Daoy (cell line): ENCODE measurements at places on chromosomes 5 and 9.

- no peak for DNase-seq
Measured at GRCh38 chr5:155978850-155979249, 348.1 kb upstream of the SGCD start.

GRCh38 chr9:123784518-123784917, 145.4 kb downstream of the DENND1A start:
- DNase-seq = no peak

- no peak for DNase-seq
Measured at GRCh38 chr9:137593176-137593575, 2.9 kb upstream of the ZMYND19 start.

GRCh38 chr5:40333459-40334241, 346.1 kb upstream of the PTGER4 start:
- no peak for DNase-seq

DNA sequence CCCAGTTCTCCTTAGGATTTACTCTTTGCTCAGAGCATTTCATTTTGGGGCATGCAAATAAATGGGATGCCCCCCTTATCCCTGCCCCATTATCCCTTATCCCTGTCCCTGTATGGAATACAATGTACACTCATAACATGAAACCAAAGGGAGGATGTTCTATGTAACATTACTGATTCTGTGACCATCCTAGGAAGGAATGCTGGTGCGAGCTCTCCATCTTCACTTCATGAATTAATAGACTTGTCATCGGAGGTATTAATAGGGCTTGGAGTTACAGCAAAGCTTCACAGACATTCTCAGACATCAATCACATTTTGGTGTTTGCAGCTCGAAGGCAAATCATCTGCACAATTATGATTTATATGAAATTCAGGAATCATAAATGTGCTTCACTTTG, 20.4 kb upstream of the PIK3R1 start:
- DNase-seq = no peak

- peak; percentile 75 for DNase-seq
Measured at GRCh38 chr9:3181049-3181953, 337.4 kb upstream of the PUM3 start.

- no peak for DNase-seq
Measured at GRCh38 chr9:110095776-110096175, 112.2 kb downstream of the C9orf152 start.

DNA sequence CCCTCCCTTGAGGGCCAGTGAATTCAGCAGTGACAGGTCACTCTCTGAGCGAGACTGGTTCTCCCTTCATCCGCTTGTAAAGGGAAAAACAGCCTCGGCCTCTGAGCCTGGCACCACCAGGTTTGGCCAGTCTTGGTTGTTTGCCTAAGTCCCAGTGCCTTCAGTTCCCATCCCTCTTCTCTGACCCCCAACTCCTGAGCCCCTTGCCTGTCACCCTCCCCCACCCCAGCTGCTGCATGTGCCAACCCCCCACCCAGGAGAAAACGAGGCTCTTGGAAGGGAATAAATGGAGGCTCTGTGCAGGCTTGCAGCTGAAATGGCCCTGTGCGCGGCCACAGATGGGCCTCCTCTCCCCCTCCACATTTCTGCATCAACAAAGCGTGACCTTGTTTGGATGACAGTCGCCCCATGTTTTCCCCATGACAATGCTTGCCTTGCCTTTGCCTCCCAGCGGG, 3.1 kb downstream of the URM1 start:
- DNase-seq = no peak

DNA sequence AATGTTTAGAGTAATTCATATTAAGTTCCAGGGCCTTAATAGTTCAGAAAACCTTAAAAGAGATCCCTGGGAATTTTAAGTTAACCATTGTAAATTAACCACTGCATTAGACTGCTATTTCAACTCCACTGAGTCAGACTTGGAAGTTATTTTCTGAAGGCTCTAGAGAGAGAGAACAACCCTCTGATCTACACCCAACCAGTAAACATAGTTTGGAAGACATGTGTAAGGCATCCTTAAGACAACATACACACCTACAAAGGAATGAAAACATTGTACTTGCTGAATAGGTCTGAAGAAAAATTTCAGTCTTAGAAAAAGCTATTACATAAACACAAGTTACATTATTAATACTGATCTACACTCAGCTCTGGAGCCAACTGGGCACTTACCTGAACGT, 158.2 kb upstream of the FST start:
- DNase-seq = no peak

GRCh38 chr5:171968531-171968930, 37.9 kb downstream of the FBXW11 start:
- no peak for DNase-seq

GRCh38 chr9:136757751-136758140, 297 bp downstream of the LCN8 start:
- DNase-seq = no peak

- no peak for DNase-seq
Measured at GRCh38 chr9:105535920-105536668, 21.8 kb upstream of the FKTN start.

GRCh38 chr5:7970816-7971215, 101.9 kb downstream of the MTRR start:
- DNase-seq = no peak

DNA sequence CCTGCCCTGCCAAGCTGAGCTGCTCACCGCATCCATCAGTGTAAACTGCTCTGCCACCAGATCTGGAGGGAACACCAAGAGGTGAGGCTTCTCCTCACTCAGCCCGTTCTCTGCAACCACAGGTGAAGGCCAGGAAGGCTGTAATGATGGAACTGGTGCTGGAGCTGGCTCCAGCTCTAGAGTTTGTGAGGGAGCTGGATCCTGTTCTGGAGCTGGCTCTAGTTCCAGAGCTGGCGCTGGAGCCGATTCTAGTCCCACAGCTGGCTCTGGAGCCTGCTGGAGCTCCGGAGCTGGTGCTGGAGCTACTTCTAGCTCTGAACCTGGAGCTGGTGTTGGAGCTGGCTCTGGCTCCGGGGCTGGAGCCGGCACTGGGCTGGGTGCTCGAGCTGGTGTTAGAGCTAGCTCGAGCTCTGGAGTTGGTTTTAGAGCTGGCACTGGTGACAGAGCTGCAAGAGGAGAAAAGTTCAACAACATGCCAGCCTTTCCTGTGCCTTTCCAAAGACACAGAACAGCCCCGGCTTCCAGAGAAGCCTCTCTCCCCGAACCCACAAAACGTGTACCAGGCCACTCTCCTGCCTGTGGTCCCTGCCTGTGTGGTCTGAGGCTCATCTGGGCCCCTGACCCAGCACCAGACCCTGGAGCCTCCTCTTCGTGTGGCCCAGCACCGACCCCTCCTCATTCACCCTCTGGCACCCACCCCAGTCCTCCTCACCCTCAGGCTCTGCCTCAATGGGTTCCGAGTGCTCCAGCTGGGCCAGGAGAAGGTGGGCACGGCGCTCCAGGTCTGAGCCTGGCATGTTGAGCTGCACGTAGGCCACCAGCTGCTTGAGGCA, 12.9 kb downstream of the RALGDS start:
- DNase-seq = no peak

GRCh38 chr5:145872486-145872885, 328 bp downstream of the GRXCR2 start:
- peak; percentile 28 for DNase-seq

GRCh38 chr5:57621624-57622023, 139.0 kb upstream of the ACTBL2 start:
- DNase-seq = no peak

- no peak for DNase-seq
Measured at GRCh38 chr9:101408374-101409078, 9.9 kb downstream of the ZNF189 start.

DNA sequence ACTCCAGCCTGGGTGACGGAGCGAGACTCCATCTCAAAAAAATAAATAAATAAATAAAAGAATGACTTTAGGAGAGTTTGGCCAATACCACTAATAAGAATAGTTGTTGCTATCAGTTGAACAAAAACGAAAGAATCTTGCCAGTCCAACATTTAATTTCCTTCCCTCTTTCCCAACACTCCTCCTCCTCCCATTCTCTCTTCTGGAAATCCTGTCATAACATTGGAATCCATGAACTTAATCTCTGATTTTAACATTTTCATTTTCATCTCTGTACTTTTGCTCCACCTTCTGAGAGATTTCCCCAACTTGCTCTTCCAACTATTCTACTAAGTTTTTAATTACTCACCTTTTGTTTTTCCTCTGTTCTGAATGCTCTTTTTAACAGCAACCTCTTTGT, 42.8 kb upstream of the CDK20 start:
- no peak for DNase-seq

- DNase-seq = no peak
Measured at GRCh38 chr5:176548967-176549444, at the start of gene CDHR2. TSS of gene CDHR2 (plus strand) at chr5:176549342. CDS start at chr5:176565353, 16,011 bp downstream.

GRCh38 chr5:440401-441201, 2.4 kb upstream of the EXOC3 start:
- DNase-seq = no peak

DNA sequence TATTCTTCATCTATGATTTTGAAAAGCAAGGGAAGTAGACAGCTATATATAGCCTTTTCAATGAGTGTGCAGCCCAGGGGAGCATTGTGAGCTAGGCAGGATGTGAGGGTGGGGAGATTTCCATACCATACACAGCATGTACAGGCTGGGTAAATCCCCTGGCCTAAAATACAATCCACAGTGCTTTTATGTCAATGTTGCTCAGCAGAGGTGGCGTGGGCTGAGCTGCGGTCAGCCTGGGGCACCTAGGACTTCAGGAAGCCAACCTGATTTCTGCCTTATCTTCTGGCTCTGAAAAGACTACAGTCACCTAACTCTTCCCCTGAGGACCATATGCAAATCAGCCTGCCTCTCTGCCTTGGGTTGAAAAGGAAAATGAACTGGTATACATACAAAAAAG, 6.3 kb upstream of the GARIN3 start:
- DNase-seq = peak; percentile 68

GRCh38 chr9:27196383-27196782, 87.4 kb downstream of the TEK start:
- DNase-seq = no peak

- no peak for DNase-seq
Measured at GRCh38 chr9:14298601-14299022, 15.3 kb downstream of the NFIB start.

DNA sequence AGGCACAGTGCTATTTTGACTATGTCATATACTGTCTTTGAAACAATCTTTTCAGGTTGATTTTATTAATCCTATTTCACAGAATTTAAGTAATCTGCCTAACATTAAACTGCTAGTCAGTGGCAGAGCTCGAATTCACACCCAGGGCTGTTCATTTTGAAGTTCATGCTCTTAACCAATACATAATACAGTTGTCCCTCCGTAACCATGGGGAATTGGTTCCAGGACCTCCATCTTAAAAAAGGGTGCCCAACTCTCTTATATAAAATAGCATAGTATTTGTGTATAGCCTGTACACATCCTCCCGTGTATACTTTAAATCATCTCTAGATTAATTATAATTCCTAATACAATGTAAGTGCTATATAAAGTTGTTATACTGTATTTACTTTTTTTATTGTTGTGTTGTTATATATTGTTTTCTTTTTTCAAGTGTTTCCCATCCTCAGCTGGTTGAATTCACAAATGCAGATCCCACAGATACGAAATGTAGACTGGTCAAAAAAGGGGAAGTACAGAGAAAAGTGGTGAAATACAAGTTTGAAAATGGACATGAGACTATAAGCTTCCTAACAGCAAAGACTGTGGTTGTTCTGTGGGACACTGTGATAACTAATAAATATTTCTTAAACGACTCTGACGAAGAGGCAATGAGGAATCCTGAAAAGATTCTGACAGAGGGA, 18.3 kb downstream of the RFX3 start:
- no peak for DNase-seq

GRCh38 chr5:72109625-72110024, 2.4 kb downstream of the MAP1B start:
- peak; percentile 39 for DNase-seq

DNA sequence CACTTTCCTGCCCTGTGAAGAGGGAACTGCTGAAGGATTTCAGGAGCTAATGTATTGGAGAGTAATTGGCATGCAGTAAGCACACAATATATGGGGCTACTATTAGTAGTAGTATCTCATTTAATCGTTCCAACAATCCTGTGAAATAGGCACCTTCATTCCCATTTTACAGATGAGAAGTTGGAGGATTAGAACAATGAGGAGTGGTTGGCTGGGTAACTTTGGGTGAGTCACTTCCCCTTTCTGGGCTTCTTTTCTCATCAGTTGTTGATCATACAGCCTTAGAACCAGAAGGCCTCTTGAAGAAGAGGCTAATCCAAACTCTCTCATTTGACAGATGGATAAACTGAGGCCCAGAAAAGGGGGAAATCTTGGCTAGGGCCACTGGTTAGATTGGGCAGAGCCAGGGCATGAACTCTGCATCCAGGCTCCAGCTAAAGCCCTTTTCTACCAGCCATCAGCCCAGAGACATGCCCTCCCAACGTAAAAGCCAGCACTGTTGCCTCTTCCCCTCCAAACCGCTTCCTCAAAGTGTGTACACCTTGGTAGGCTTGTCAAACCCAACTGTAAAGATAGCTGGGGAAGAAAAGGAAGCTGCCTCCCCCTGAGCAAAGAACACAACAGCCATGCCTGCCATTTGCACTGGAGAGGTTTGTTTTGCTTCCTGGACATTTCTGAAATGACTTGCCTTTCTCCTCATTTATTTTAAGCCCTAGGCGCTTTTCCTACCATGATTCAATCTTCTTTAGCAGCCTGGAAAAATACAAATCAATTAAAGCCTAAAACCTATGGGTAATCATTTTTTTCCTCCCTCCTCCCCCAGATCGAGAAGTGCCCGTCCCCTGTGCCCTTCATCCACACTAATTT, 992 bp downstream of the SPACA9 start:
- no peak for DNase-seq

DNA sequence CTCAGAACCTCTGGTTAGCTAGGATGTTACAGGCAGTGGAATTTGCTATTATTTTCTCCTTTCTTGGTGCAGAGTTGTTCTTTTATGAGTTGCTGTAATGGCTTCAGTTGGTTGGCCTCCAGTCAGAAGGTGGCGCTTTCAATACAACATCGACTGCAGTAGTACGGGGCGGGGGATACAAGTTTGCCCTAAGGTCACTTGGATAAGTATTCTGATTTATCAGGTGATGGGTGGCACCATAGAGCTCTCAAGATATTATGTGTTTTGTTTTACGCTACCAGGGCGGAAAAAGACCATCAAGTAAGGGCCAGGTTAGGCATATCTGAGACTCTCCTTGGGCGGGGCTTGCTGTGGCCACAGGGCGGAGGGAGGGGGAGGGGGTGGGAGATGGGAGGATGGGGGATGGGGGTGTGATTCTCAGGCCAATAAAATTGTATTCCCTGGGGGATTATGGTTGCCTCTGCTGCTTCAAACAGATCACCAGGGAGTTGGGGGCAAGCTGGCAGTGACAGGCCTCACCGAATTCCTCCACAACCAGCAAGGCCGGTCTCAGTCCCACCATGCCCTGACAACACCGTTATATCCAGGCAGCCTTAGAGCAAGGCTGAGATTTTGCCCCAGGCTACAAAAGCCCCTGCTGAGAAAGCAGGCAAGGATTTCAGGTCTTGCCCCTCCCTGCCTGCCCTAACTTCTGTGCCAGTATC, 15.9 kb upstream of the RNF38 start:
- DNase-seq = no peak
